Activated naive CD4-positive, alpha-beta T cell (primary cell): ENCODE measurements at places on chromosomes 6 and 20.

- DNase-seq, result no peak
Measured at GRCh38 chr20:44967207-44967807, 995 bp downstream of the STK4 start.

DNA sequence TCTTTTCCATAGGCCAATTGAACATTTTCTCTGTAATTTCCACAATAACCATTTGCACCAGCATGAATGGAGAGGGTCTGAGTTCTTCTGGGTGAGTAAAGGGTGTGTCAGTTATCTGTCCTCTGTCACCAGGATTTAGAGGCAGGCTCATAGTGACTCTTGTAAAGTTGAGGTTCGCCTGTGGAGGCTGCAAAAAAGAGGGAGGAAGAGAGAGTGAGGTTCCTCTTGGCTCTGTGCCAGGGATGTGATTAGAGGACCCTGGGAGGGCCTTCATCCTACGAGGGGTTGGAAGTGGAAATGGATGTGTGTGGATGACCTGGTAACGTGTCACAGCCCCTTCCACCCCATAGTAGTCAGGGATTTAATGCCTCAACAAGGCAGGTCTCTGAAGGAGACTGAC, 242.0 kb downstream of the ESR1 start:
- no peak for DNase-seq

DNA sequence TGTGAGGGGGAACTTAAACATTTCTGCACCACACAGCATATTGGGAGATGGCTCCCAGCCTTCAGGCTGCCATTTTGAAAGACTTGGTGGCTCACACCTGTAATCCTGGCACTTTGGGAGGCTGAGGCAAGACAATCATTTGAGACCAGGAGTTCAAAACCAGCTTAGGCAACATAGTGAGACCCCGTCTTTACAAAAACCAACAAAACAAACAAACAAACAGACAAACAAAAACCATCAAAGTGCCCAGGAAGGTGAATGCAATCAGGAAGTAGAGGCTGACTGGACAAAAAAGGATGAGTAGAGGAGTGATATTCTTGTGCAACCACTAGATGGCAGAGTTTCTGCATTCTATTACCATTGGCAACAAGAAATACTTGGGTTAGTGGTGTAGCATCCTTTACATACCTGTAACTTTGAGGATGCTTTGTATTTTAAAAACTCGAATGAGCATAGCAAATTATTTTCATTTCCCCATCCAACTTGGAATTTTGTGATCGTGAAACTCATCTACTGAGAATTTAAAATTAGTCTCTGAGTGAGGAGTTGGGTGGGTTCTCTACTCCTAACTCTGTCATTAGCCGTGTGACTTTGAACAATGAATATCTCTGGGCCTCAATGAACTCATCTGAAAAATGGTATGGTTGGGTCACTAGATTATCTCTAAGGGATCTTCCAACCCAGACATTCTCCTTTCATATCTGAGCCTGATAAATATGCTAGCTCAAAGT, 84.4 kb downstream of the CRYBG1 start:
- no peak for DNase-seq

DNA sequence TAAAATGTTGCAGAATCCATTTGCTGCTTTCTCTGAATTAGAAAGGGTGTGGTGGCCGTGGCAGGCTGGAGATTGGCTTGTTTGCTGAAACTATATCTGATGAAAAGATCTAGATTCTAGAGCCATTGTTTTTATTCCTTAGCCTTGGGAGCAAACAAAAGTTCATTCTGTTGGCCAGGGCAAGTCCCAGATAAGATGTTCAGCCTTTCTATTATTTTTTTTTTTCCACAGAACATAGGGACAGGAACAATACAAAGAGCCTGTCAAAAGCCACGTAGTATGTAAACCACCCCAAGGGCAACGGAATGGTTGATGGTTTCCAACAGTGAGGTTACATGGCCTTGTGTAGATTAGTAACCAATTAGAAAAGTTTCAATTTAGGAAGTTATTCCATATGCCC, 119.9 kb upstream of the SLC22A16 start:
- no peak for DNase-seq

- DNase-seq, result no peak
Measured at GRCh38 chr20:16072220-16072619, 501.0 kb downstream of the KIF16B start.

GRCh38 chr6:33076406-33076934, 680 bp downstream of the HLA-DPB1 start:
- no peak for DNase-seq

GRCh38 chr6:88919032-88919431, 44.4 kb downstream of the RNGTT start:
- DNase-seq, result no peak

- DNase-seq, result no peak
Measured at GRCh38 chr20:33927724-33928123, 66.0 kb upstream of the RALY start.

DNA sequence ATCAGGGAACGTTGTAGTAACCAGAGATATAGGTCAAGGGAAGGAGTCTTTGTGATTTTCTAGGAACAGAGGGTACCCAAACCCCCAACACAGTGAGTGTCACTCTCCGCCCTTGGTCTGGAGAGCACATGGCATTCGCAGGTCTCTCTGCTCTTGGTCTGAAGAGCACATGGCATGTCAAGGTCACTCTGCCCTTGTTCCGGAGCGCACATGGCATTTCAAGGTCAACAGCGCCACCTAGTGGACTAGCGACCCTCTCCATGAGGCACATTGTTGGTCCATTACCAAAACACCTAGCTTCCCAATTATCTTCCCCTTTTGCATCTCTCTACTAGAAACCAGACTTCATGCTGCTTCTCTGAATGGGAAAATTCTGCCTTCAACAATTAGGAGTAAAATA, 260.0 kb downstream of the C6orf118 start:
- DNase-seq, result no peak

GRCh38 chr20:60091305-60091704, 133.1 kb downstream of the CDH26 start:
- DNase-seq, result no peak

DNA sequence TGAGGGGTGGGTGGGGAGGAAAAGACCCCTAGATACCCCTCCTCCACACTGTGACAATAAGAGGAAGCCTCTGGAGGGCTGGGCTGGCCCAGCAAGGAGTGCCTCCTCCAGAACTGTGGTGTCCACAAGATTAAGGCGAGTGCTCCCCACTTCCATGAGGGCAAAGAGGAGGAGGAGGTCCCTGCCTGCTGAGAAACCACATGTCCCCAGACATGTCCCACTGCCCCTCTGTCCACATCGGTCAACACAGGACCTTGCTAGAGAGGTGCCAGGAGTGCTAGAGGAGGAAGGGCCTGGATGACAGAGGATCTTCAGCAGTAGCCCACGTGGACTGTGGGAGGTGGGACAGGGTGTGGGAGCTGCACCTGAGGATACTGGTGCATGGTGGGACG, 3.1 kb downstream of the RAET1G start:
- DNase-seq, result no peak

DNA sequence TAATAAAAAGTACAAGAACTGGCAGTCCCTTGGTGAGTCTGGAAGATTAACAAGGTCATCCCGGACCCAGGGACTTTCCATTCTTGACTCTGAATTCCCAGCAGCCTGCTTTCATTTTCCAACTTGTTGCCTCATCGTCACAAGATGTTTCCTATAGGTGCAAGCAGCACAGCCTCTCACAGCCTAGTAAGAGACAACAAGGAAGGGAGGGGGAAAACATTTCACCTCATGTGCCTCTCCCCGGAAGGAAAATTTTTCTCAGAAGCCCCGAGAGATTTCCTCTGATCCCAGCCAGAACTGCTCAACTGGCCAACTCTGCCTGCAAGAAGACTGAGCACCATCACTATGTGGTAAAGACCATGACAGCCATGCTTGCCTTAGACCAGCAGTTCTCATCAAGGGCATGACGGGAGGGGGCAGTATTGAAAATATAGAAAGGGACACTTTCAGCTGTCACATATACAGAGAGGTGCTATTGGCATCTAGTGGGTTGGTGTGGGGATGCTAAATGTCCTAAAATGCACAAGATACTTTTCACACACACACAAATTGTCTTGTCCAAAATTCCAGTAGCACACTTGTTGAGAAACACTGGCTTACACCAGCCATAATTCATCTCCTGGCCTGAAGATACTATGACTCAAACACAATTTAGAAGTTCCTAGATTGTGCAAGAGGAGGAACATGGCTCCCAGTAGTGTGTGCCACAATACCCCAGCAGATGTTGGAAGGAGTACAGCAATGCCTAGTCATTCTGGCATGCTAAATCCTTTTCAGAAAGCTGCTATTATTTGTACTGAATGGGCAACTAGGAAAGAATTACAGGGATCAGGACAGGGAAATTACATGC, 10.8 kb upstream of the WTAP start:
- no peak for DNase-seq

DNA sequence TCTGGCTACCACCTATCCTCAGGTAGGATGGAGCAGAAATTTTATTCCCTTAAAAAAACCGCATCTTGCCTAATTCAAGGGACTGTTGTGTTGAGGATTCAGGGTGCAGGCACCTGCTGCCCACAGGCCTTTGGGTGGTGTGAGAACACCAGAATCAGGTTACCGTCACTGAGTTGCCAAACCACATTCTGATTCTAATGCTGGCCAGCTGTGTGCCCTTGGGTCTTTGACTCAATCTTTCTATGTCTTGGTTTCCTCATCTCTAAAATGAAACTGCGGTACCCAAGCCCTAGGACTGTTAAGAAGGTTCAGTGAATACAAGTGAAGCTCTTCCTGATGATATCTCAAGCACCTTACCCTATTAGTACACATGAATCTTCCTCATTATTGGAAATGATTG, 827.3 kb downstream of the DHX35 start:
- DNase-seq, result no peak

DNA sequence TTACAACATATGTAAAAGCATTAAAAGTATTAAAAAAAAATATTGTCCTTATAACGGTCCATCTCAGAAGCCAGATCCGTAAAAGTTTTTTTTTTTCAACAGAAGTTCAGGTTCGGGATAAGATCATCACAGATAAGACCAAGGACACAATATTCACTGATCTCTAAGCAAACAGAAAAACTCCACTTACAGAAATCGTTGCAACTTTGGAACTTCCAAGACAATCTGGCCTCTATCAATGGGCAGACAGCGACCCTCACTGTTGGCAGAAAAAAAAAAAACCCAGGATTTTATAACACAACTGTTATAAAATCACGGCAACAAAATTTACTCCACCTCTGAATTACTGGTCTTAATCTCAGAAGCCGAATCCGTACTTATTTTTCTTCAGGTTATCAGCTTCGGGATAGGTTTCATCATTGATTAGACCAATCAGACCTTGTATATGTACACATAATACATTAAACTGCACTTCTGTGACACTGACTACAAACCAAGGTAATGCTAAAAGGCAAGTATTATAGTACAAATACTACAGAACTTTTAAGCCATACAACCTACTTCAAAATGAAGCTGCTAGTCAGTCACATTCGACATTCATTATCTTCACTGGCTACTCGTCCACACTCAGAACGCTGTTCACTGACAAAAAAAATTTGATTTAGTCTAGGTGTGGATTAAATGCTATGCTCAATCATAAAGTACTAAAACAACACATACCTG, 34.7 kb upstream of the SYNCRIP start:
- no peak for DNase-seq

- no peak for DNase-seq
Measured at GRCh38 chr6:87697581-87698546, 4.2 kb downstream of the AKIRIN2 start.

- no peak for DNase-seq
Measured at GRCh38 chr6:128438393-128438792, 82.0 kb downstream of the PTPRK start.

DNA sequence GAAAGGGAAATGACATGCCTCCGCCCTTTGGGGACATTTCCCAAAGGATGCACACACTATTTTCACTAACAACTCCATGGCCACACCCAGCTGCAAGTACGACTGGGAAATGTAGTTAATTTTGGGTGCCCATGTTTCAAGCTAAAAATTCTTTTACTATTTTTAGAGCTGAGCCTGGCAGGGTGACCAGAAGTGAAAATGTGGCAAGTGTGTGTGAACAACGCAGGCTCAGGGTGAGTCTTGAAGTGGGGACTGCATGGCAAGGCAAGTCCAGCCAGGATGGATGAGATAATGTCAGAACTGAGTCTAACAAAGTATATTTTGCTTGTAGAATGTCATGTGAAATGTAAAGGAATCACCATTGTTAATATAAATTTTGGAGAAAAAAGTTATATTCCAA, 17.0 kb upstream of the CD109 start:
- no peak for DNase-seq

DNA sequence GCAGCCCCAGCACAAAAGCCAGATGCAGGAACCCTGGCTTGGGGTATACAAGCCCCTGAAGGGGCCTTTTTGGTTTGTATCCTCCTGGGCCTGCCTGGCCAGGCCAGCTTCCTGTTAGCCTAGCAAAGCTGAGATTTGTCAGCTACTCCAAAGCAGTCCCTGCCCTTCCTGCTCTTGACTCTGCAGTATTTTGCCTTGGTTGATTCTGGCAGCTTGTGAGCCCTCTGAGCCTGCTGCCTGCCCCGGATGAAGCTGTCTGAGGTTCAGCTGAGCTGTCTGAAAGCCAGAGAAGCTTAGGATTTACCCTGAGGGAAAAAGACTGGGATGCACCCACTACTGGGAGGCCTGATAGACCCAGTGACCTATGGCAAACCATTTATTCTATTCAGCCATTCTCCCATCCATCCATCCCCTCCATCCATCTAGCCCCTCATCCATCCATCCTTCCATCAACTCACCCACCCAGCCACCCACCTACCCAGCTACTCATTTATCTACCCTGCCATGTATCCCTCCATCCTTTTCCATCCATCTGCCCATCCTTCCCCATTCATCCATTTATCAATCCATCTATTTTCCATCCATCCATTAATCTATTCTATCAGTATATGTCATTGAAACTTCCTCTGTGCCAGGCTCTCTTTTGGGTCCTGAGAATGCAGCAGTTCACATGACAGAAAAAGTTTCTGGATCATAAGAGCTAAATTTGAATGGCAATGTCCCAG, 307.5 kb downstream of the DHX35 start:
- no peak for DNase-seq

- DNase-seq, result no peak
Measured at GRCh38 chr20:8129211-8129976, 2.7 kb upstream of the PLCB1 start.

- DNase-seq, result no peak
Measured at GRCh38 chr6:142773324-142773723, 171.7 kb downstream of the HIVEP2 start.

DNA sequence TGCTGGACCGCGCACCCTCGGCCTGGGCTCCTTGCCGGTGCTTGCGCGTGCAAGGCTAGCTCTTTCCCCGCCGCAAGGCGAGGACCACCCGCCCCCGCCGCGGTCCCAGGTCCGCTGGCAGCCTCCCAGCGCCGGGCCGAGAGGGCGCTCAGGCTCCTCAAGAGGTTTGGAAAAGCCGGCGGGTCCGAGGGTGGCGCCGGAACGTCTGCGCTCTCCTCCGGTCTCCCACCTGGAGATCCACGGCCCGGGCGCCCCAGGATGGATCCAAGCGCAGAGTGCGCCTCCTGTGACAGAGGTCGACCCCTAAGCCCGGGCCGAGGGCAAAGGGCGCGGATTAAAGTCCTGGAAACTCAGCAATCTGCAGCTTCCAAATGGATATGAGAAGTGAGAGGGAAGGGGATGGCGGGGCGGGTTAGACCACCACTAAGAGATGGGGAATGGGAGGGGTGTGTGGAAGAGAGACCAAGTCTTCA, 575 bp upstream of the MICAL1 start:
- no peak for DNase-seq
